ENCODE measurements at places on chromosomes 1 and 21.

DNA sequence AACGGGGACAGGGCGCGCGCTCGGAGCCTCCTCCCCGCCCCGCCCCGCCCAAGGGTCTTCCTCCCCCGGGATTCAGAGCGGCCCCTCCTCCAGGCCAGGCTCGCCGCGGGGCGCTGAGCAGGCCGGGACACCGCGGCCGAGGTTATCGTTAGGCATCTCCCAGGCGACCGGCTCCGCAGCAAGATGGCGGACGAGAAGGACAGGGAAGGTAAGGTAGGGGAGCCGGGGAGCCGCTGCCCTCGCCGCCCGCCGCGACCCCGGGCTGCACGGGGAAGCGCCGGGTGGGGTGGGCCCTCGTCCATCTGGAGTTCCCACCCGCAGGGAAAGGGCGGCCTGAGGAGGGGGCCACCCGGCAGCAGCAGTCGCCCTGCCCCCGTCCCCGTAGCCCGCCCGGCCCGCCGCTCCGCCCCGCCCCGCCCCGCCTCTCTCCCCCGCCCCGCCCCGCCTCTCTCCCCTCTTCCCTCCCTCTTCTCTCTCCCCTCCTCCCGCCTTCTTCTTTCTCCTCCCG, 105.9 kb upstream of the HNRNPU start:
- peak overlapping the region; percentile 99 for H3K27ac ChIP-seq
- DNase-seq: no peak
- no peaks in the 10 kb centered on the region for H3K36me3 ChIP-seq
- no peaks in the 10 kb centered on the region for H3K27me3 ChIP-seq

DNA sequence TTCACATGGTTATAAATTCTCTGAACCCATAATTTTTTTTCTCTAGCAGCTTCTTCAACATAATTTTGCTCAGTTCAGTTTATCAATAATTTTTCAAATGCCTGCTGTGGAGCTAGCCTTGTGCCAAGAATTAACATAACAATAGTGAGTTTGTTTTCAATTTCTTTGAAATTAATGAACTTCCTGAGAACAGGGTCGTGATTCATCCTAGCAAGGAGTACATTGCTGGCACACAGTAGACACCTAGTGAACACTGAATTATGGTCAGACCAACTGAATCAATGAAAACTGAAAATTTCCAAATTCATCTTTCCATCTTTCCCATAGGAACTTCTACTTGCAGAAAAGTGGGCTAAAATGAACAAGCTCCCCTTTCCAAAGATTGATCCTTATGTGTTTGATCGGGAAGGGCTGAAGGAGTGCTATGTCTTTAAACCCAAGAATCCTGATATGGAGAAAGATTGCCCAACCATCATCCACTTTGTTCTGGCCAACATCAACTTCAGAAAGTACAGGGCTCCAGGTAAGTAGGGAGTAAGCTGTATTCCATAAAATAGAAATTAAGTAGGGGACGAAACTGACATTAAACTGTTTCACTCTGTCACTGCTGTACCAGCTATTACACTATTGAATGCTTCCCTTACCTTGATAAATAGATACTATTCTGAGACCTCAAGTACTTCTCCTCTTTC, 148.7 kb downstream of the PLA2G4A start:
- H3K27me3 ChIP-seq: no peaks in the 10 kb centered on the region
- no peak for DNase-seq
- H3K36me3 ChIP-seq: no peaks in the 10 kb centered on the region
- H3K27ac ChIP-seq: no peak overlapping the region
- no peaks in the 10 kb centered on the region for H3K4me1 ChIP-seq

DNA sequence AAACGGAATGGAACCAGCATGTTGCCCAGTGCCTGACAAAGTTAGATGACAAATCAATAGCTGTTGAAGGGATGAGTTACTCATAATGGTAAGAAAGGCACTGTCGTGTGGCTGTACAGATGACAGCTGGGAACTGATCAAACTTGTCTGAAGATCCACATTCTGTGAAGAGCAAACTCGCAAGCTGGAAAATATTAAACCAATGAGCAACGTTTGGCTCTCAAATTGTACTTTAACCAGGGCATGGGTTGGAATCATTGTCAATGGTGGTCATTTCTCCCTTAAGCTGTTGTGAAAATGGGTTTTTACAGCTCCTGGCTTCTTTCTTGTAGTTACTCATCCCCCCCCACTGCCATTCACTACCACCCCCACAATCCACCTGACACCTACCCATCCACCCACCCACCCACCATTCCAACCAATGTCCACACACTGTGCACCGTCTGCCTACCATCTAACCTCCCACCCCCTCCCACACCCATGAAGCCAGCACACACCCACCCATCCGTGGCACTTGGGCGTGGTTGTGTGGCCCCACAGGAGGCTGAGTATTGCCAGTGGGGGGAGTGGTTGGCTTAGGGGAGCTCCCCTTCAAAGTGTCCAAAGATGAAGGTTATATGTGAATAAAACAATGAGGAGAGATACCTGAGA, 46.7 kb downstream of the CLDN14 start:
- H3K27me3 ChIP-seq: no peaks in the 10 kb centered on the region
- no peaks in the 10 kb centered on the region for H3K36me3 ChIP-seq
- no peak overlapping the region for H3K4me3 ChIP-seq
- H3K4me1 ChIP-seq: peaks cover 6% of the 10 kb centered on the region

DNA sequence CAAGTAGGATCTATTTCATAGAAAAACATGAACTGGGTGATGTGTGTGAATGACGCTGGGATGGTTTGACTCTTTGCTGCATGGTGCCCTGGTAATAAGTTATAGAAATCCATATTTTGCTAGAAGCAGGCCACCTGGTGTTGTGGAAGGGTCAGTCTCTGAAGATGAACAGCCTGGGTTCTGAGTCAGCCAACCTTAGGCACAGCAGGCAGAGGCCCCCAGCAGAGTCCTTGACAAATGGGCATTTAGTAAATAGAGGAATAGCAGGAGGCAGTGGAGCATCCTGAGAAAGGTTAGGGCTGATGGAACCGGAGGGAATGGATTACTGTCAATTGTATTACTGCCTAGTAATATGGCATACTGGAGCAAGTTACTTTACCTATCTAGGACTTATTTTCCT, 20.9 kb downstream of the FGGY start:
- no peak overlapping the region for H3K4me3 ChIP-seq
- H3K27ac ChIP-seq: no peak overlapping the region
- no peaks in the 10 kb centered on the region for H3K36me3 ChIP-seq
- no peak for DNase-seq
- no peaks in the 10 kb centered on the region for H3K27me3 ChIP-seq

GRCh38 chr1:227944931-227945890, 2.5 kb downstream of the WNT9A start:
- no peaks in the 10 kb centered on the region for H3K4me1 ChIP-seq
- H3K4me3 ChIP-seq: no peak overlapping the region

DNA sequence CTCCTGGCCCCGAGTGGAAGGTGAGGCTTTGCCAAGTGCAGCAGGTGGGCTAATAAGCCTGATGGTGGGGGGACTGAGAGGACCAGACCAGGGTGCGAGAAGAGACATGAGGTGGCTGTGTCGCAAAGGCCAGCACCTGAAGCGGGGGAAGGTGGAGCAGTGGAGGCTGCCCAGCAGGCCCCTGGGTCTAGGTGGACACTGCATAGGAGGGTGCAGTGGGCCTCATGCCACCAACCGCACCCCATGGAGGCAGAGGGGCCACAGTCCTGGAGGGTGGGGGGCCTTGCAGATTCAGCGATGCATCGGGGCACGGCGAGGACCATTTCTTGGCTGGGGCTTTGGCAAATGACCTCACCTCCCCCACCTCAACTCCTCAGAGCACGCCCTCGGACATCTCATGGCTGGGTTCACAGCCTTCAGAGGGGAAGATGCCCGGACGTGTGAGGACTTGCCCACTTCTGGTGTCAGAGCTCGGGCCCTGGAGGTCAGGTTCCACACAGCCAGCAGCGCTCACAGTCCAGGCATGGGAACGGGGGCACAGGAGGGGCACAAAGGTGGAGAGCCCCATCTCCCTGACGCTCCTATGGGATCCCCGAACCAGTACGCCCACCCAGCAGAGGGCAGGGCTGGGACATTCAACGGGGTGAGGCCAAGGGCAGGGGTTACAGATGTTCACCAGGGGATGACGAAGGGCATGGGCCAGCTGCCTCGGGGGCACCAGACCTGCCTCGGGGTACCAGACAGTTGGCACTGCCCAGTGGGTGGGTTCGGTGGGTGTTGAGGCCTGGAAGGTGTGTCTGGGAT, 35.4 kb downstream of the UBE2G2 start:
- DNase-seq: no peak
- peaks cover 7% of the 10 kb centered on the region for H3K36me3 ChIP-seq
- no peak overlapping the region for H3K4me3 ChIP-seq
- peaks cover 3% of the 10 kb centered on the region for H3K4me1 ChIP-seq
- H3K27ac ChIP-seq: no peak overlapping the region
- no peaks in the 10 kb centered on the region for H3K27me3 ChIP-seq

DNA sequence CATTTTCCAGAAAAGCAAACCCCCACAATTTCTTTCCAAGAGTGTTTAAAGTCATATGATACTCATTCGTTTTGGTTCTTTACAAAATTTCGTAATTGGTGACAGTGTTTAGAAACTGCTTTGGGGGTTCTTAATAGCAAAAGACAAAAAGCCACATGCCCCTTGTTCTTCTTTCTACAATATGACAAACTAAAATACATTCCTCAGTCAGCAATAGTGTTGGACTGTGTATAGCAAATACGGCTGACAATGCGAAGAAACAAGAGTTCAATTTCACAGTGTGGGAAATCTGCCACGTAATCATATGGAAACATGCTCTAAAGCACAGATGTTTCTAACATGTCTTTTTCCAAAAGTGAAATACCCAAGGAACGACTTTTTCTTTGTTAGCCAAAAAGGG, 7.6 kb upstream of the IFNAR1 start:
- no peak overlapping the region for H3K4me3 ChIP-seq
- H3K4me1 ChIP-seq: peaks cover 3% of the 10 kb centered on the region
- peak; percentile 87 for DNase-seq
- no peak overlapping the region for H3K27ac ChIP-seq

DNA sequence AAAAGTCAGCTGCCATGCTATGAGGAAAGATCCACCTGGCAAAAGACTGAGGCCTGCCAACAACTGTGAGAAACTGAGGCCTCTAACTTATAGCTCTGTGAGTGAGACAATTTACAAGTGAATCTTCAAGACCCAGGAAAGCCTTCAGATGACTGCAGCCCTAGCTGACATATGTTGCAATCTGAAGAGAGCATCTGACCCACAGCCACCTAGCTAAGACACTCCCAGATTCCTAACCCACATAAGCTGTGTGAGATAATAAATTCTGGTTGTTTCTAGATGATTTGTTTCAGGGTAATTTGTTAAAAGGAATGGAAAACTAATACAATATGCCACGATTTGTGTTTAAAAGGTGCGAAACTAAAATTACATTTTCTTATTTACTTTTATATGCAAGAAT, 55.1 kb downstream of the HFM1 start:
- no peaks in the 10 kb centered on the region for H3K4me1 ChIP-seq
- no peak overlapping the region for H3K4me3 ChIP-seq
- DNase-seq: no peak
- no peaks in the 10 kb centered on the region for H3K27me3 ChIP-seq

- peak; percentile 27 for DNase-seq
- H3K4me1 ChIP-seq: no peaks in the 10 kb centered on the region
- H3K27ac ChIP-seq: no peak overlapping the region
- no peaks in the 10 kb centered on the region for H3K27me3 ChIP-seq
- no peak overlapping the region for H3K4me3 ChIP-seq
These were observed 395.4 kb downstream of the NTNG1 start for GRCh38 chr1:107536266-107536665.

GRCh38 chr21:33748903-33749302, 106.6 kb downstream of the ITSN1 start:
- no peak overlapping the region for H3K27ac ChIP-seq
- H3K4me3 ChIP-seq: no peak overlapping the region
- no peaks in the 10 kb centered on the region for H3K36me3 ChIP-seq
- H3K4me1 ChIP-seq: no peaks in the 10 kb centered on the region
- H3K27me3 ChIP-seq: no peaks in the 10 kb centered on the region

GRCh38 chr1:167501515-167502191, 16.7 kb downstream of the CD247 start:
- H3K27ac ChIP-seq: no peak overlapping the region
- H3K36me3 ChIP-seq: no peaks in the 10 kb centered on the region
- H3K4me1 ChIP-seq: no peaks in the 10 kb centered on the region
- no peak overlapping the region for H3K4me3 ChIP-seq
- no peaks in the 10 kb centered on the region for H3K27me3 ChIP-seq

DNA sequence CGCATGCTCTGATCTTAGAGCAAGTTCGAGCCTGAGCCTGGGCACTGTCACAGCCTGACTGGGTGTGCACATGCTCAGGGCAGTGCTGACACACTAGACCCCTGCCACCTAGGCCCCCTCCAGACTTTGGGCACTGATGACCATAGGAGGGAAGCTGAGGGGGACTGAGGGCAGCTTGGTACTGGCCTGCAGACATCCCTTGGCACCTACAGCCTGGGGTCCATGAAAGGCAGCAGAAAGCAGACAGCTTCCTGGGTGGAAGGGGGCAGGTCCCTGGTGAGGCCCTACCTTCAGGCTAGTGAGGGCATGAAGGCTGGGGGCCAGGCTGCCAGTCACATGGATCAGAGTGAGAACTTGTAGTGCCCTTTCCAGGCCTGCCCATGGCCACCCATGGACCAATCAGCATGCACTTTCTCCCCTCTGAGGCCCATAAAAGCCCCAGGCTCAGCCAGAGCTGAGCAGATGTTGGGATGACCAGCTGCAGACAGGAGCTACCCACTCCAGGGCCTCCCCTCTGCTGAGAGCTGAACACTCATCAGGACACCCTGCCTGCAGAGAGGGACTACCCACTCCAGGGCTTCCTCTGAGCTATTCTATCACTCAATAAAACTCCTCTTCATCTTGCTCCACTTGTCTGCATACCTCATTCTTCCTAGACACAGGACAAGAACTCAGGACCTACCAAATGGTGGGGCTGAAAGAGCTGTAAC, 680.8 kb downstream of the MATN1 start:
- H3K27me3 ChIP-seq: no peaks in the 10 kb centered on the region
- no peak overlapping the region for H3K4me3 ChIP-seq
- no peaks in the 10 kb centered on the region for H3K36me3 ChIP-seq
- no peaks in the 10 kb centered on the region for H3K4me1 ChIP-seq
- H3K27ac ChIP-seq: no peak overlapping the region
- no peak for DNase-seq

DNA sequence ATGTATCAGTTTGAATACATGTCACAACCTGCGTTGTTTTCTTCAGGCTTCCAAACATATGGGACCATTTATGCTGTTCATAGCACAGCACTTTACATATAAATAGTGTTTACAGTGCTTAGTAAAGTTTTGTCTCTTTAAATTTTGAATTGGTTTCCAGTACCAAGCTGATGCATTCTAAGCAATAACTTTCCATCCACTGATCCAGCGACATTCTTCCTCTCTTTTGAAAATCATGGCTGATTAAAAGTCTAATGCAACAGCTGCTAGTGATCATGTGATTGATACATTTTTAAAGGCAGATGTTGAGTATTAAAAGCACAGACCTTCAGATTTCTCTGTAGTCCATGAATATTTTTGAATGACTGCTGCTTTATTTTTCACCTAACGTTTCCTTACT, 154.9 kb downstream of the PTPRC start:
- H3K27me3 ChIP-seq: no peaks in the 10 kb centered on the region
- no peak overlapping the region for H3K4me3 ChIP-seq
- H3K36me3 ChIP-seq: no peaks in the 10 kb centered on the region
- no peak overlapping the region for H3K27ac ChIP-seq

GRCh38 chr1:2925918-2926317, 95.3 kb upstream of the ACTRT2 start:
- no peaks in the 10 kb centered on the region for H3K4me1 ChIP-seq
- H3K27me3 ChIP-seq: peaks cover 6% of the 10 kb centered on the region
- H3K4me3 ChIP-seq: no peak overlapping the region
- no peaks in the 10 kb centered on the region for H3K36me3 ChIP-seq
- no peak overlapping the region for H3K27ac ChIP-seq

GRCh38 chr1:76006234-76006633, 68.3 kb upstream of the ST6GALNAC3 start:
- no peaks in the 10 kb centered on the region for H3K36me3 ChIP-seq
- no peak overlapping the region for H3K27ac ChIP-seq
- H3K4me3 ChIP-seq: no peak overlapping the region
- H3K4me1 ChIP-seq: no peaks in the 10 kb centered on the region
